ENCODE measurements at places on chromosomes 13 and 19.
A peak's percentile ranks its signal among the peaks of the same experiment; 100 is the strongest.

DNA sequence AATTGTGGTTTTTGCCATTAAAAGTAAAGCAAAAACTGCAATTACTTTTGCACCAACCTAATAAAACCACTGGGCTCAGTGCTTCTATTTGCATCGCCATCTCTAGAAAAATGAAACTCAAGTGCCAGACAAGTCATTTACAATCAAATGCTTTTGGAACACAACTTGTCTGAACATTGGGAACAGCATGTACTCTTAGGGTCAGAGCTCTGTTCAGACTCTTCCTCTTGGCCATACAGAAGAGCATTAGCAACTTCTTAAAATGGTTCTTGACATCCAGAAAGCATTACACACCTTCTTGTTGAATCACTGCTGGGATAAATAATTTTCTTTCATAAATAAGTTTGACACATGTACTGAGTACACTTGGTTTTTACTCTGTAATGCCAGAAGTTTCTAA lies 272.5 kb downstream of the DCLK1 start:
- no peak for DNase-seq

DNA sequence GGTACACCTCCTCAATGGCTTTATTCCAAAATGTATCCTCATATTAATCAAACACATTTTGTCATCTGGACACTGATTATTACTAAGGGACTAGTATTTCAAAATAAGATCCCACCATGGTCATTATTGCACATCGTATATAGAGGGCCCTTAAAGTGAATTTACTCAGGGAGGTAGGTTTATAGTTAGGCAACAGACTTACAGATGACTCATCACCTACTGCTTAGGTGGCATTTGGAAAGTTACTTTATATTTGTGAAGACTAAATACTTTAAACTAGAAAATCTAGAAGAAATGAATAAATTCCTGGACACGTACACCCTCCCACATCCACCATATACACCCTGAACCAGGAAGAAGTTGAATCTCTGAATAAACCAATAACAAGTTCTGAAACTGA lies 353.0 kb downstream of the KCTD12 start:
- DNase-seq = no peak

DNA sequence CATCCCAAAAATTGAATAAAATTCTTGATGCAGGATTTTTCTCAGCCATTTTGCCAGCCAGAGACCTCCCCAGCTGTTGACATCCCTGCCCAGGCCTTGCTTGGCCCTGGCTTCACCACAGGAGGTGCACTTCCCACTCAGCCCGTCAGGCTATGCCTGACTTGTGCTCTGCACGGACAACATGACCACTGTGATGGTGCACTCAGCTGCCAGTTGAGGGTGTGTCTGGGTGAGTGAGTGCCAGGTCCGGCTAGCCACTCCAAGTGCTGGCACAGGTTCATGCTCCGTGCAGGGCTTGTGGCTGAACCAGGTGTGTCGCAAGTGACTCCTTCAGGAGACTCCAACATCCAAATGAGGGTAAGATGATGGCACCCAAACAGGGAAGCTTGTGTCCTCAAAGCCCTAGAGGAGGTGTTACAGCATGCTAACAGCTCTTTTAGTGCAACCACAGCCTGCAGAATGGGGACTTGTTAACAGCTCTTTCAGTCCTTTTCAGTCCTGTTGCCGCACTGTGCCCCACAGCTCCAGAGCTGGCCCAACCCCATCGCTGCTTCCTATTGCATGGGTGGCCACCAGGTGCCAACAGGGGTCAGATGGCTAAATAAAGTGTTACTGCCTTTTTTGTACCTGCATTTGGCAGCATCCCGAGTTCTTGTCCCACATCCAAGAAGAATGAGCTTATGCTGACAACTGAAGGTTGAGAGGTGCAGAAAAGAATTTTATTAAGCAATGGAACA lies 380.7 kb downstream of the SLITRK5 start:
- no peak for DNase-seq

DNA sequence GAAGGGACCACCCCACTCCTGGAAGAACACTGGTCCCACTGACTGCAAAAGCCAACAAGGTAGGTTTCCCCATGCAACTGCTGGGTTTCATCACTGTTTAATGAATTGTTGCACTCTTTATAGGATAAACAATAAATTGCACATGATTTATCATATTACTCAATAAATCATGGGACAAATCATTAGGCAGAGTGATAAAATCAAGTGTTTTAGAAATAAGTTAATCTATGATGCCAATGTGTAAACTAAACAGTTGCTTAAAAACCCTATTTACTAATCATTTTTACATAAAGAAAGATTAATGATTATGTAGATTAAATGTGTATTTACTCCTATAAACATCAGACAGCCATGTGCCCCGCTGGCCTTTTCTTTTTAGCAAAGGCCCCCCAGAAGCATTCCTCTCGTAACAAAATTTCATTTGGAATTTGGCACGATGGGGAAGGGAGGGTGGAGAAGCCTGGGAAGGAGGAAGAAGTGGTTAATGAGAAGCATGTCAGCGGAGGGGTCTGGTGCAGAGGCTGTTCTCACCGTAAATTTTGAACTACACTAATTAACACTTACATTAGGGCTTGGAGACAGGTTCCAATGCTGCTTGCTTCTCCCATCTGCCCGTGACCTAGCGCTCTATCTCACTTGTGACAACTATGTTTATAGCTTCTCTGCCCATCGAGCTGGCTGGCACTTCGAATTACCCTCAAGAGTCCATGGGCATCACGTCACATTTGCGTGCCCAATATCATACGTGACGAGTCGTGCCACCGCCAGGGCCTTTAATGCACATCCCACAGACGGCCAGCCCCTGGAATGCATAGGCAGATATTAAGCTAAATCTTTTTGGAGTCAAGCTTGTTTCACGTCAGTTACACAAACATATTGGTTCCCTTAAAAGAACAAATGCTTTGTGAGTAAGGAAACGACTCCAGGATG lies 357.7 kb upstream of the TSHZ3 start:
- DNase-seq = no peak

DNA sequence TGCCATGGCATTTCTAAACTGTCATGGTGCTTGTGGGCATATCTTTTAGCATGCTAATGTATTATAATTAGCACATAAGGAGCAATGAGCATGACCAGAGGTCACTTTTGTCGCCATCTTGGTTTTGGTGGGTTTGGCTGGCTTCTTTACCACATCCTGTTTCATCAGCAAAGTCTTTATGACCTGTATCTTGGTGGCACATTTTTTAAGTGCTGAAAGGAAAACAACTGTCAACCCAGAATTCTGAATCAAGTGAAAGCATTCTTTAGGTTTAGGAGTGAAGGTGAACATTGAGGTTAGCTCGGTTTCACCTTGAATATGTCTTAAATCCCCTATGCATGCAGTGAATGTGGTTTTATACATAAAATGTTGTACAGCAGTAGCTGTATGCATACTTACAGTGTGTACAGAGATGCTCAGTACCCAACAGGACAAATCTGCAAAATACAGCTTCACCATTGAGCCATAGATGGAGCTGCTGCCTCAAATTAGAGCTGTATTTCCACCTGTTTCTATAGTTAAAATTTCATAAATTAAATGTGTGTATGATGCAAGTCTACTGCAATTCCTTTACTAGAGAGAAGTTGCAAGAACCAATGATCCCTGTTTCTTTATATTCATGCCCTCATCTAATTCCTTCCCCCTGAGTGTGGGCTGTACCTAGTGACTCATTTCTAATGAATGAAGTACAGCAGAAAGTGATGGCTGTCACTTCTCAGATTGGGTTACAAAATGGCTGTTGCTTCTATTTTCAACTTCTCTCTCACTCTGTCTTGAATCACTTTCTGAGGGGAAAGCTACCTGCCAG lies 25.2 kb upstream of the IGSF23 start:
- peak; percentile 13 for DNase-seq

- DNase-seq = no peak
Observed at GRCh38 chr13:29502391-29503008, 93.0 kb downstream of the SLC7A1 start.

DNA sequence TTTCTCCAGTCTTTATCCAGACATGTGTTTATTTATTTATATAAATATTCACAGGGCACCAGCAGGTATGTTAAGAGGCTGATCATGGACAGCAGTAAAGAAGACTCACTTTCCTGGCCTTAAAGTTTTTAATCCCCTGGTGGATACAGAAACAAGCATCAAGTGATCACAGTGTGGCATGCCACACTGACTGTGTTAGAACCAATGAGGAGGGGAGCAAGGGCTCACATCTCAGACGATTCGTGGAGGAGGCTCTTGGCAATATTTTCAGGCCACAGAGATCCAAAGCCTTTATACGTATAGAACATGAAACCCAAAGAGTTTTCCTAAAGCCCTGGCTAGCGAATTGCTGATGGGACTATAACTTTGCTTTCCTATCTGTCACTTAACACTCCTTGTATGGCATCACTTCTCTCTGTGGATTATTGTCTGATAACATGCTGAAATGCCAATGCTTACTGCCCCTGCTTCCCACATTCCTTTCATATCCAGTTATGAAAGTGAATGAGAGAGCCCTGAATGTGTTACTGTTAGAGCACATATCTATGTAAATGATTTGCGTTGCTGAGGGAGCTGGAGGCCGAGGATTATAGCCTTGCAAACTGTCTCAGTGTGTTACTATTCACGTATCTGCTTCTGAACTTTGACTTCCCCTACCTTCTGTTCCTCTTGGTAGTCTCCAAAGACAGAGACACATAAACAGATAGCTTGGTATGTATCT lies 37.6 kb downstream of the POLR1D start:
- DNase-seq = no peak

DNA sequence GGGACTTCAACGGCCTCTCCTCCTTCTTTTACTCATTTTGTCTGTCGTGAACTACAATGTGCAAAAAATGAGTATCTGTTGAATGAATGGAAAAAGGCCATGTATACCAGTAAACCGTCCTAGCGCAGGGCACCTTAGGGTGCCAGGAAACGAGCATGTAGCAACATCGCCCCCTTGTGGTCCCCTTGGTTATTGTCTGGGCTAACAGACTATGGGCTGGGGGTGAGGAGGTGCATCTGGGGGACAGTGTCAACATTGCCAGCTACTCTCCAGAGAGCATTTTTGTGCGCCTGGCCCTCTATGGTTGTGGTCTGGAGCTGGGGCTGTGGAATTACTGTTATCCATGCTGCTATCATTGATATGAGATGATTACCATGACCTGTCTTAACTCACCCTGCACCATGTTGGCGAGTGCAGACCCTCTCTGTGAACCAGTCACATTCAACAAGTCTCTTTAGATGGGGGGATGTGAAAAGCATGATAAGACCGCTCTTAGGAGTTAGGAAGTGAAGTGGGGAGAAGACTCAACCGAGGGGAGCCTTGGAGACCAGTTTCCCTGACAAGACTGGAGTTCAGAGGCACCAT lies 22.8 kb upstream of the SIGLEC11 start:
- DNase-seq = peak; percentile 54

GRCh38 chr19:14763497-14764145 lies 14.7 kb downstream of the ADGRE2 start:
- no peak for DNase-seq

DNA sequence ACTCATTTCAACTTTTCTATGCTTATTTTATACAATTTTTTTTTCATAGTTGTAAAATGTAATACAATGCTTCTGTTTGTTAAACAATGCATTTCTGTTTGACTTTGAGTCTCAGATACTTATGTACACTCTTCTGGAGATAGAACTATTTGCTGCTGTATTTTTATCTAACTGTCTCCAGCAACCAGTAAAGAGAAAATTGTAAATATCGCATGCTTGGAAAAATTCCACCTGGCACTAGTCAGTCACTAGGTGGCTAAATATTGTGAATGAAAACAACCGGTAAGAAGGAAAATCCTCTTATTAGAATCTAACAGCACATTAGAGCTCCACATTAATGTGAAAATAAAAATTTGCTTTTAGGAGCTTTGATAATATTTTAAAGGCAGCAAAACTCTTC lies 876.5 kb downstream of the PCDH9 start:
- peak; percentile 49 for DNase-seq

DNA sequence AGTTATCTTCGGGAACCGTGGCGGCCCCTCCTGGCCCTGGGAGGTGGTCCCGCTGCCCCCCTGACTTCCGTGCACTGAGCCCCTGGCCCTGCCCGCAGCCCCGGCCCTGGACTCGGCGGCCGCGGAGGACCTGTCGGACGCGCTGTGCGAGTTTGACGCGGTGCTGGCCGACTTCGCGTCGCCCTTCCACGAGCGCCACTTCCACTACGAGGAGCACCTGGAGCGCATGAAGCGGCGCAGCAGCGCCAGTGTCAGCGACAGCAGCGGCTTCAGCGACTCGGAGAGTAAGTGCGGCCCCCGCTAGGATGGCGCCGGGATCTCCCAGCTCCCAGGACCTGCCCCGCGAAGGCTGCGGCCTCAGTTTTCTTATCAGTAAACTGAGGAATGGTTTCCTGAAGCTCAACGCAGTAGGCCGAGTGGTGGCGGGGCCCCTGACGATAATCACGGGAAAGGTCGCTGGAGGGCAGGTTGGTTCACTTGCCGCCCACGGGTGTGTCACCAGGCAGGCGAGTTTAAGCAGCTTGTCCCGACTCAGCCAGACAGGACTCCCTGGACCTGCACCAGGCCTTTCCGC lies 924 bp downstream of the RGCC start:
- DNase-seq = peak; percentile 56

DNA sequence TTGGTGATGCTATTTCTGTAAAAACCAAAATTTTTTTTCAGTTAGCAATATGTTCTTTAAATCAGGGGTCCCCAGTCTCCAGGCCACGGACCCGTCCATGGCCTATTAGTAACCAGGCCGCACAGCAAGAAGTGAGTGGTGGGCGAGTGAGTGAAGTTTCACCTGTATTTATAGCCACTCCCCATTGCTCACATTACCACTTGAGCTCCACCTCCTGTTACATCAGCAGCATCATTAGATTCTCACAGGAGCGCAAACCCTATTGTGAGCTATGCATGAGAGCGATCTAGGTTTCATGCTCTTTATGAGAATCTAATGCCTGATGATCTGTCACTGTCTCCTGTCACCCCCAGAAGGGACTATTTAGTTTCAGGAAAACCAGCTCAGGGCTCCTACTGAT lies 58.9 kb upstream of the SLC7A1 start:
- DNase-seq = no peak

- DNase-seq = no peak
Observed at GRCh38 chr13:113164492-113164891, 6.0 kb downstream of the PROZ start.

- peak; percentile 10 for DNase-seq
Observed at GRCh38 chr13:49869519-49869918, 66.6 kb downstream of the SPRYD7 start.

DNA sequence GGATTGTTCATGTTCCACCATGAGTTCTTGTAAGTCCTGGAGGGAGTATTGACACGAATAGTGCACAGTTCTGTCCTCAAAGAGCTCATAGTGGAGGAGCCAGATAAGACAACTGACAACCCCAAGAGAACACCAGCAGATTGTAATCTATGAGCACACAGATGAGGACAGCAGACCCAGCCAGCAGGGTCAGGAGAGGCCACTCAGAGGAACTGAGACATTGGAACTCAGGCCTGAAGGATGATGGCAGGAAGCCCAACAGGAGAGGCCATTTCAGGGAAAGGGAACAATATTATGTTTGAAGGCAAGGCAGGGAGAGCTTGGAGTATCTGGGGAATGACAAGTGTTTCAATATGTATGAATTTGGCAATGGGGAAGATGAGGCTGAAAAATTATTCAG lies 63.7 kb upstream of the IPO5 start:
- peak; percentile 96 for DNase-seq

DNA sequence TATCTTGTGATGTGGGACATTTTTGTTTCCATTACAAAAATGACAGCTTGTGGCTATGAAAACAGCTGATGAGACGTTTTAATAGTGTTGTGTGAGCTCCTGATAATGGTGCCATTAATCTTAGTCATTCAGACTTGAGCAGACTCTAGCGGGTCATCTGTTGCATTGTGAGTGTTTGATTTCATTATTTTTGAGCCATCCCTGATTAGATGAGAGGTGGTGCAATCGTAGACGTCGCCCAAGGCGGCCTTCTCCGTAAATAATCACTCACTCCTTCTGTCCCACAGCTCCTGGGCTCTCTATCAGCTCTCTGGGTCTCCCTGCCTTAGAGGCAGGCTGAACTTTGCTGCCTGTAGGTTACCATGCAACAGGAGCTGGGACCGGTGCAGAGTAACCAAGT lies 528.0 kb upstream of the SGCG start:
- no peak for DNase-seq

Data from muscle of leg (tissue), 16 donors.